Stimulated activated CD4-positive, alpha-beta T cell treated with anti-CD3 and anti-CD28 coated beads, Interleukin-2, amount 100 ng/mL, for 48 hours (primary cell): ENCODE measurements at places on chromosomes 2 and 18.

- DNase-seq: no peak
Measured at GRCh38 chr18:43589611-43590151, 312.4 kb upstream of the SYT4 start.

GRCh38 chr18:48356909-48357631 is 52.1 kb downstream of the ZBTB7C start:
- no peak for DNase-seq

- no peak for DNase-seq
Measured at GRCh38 chr2:120771111-120771780, 35.6 kb downstream of the GLI2 start.

- no peak for DNase-seq
Measured at GRCh38 chr18:25420077-25420825, 68.3 kb upstream of the ZNF521 start.
